ENCODE measurements at places on chromosomes 6 and 20.

DNA sequence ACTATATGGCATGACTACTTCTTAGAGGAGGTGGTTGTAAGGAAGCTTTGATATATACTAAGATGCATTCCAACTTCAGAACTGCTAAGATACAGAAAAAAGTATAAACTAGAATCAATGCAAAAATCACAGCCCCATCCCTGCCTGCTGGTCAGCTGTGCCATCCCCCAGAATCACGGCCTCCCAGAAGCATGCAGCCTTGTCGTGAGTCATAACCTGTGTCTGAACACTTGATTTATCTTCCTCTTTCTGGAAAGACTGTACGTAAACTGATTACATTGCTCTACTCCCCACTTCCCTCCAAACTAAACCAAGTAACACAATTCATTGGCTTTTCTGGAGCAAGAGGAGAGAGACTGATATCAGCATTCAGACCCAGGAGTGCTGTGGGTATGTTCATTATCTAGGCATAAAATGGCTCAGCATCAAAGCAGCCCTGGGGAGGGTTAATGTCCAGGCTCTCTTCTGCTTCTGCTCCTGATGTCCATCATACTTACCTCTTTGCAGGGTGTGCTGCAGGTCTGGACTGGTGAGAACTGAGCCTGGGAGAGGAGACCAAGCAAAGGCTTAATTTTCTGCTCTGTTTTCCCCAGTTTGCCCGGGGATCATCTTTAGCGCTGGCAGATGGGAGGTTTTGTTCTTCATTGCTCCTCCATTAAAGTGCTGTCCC is 18.4 kb downstream of the SCP2D1 start:
- DNase-seq = no peak

GRCh38 chr6:151497905-151498304 is 4.1 kb downstream of the CCDC170 start:
- DNase-seq = no peak

GRCh38 chr20:7196481-7196880 is 429.0 kb downstream of the BMP2 start:
- no peak for DNase-seq

- peak; percentile 42 for DNase-seq
Observed at GRCh38 chr20:23668477-23668951, 20.3 kb downstream of the CST4 start.

- DNase-seq = no peak
Observed at GRCh38 chr6:164018133-164018532, 603.6 kb downstream of the QKI start.

DNA sequence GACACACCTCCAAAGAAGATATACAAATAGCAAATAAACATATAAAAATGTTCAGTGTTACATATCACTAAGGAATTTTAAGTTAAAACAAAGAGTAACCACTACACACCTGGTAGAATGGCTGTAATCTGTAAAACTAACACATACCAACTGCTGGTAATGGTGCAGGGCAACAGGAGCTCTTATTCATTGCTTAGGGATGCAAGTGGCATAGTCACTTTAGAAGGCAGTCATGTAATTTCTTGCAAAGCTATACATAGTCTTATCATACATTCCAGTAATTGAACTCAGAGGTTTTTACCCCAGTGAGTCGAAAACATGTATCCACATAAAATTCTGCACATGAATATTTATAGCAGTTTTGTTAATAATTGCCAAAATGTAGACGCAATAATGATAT is 906.8 kb upstream of the CITED2 start:
- DNase-seq = no peak

DNA sequence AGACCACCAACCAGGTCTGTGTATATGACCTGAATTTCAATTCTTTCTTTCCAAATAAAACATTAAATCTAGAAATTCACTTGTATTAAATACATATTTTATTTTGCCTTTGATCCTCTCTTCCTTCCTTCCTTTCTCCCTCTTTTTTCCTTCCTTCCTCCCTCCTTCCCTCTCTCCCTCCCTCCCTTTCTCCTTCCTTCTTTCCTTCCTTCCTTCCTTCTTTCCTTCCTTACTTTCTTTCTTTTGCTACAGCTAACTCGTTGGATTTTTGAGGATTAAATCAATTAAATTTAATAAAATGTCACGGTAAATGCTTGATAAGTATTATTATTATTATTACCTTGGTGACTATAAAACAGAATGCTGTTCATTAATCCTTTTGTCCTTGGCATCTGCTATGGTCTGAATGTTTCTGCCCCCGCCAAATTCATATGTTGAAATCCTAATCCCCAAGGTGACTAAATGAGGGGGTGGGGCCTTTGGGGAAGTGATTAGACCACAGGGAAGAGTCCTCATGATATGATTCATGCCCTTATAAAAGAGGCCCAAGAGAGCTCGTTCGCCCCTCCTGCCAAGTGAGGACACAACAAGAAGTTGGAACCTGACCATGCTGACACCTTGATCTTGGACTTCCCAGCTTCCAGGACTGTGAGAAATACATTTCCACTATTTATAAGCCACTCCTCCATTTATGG is 67.6 kb upstream of the BTBD3 start:
- DNase-seq = no peak

DNA sequence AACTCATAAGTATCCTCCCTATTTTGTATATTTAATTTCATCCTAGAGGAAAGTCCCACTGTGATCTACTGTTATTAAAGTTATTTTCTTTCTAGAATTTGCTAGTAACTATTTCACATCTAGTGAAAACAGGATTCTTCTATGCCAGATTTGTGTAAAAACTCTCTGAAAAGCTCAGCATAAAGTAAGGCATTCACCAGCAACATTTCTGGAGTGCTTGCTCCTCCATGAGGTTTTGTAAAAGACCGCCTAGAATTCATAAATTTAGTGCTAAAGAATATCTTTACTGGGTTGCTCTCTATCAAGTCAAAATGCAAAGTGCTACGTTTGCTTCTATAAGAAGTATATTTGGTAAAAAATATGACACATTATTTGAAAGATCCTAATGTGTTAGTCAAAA is 173.5 kb upstream of the IRAK1BP1 start:
- no peak for DNase-seq

DNA sequence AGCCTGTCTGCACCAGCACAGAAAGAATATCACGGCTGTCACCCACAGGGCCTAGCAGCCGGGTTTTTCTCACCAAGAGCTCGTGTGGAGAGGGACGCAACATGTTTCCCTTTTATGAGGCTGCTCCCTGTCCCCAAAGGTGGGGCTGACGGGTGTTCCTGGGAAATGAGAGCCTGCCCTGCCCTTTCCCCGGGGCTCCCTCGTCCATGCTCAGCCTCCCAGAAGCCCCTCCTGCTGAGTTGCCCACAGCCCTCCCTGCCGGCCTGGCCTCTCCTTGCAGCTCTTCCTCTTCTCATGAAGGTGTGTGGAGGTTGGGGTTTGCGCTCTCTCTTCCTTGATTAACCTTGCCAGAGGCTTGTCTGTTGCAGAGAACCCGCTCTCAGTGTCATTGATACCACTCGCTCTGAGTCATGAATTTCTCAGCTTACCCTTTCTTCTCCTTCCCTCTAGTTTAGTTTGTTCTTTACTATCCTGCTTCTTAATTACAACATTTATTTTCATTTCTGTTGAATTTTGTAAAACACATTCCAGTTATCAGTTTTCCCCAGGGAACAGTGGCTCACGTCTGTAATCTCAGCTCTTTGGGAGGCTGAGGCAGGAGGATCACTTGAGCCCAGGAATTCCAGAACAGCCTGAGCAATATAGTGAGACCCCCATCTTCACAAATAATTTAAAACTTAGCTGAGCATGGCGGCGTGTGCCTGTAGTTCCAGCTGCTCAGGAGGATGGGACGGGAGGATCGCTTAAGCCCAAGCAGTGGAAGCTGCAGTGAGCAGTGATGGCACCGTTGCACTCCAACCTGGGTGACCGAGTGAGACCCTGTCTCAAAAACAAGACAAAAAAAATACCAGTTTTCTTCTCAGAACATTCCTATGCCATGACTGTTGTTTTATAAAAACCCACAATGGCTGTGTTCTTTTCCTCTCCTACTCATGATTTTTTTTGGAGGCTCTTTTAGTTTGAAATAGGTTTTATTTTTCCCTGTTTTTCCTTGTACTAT is 103.8 kb downstream of the TMEM242 start:
- no peak for DNase-seq

DNA sequence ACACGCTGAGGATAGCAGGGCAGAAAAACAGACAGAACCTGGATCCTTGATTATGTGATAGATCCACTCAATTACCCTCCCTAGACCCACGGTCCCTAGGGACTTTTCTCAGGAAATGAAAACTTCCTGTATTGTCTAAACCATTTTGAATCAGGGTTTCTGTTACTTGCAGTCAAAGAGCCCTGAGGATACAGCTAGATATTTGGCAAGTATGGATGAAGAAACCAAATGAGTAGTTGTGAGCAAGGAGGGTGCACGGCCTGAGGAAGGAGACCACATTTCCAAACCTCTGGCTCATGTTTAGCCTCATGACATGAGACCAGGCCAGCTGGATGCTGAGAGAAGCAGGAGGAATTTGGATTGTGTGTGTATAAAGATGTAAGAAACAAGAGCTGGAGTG is 91.6 kb downstream of the MRPL14 start:
- DNase-seq = no peak

- DNase-seq = peak; percentile 83
Observed at GRCh38 chr6:149934249-149935156, 7.3 kb upstream of the ULBP2 start.

GRCh38 chr20:10167040-10167439 is 51.6 kb upstream of the SNAP25 start:
- no peak for DNase-seq

- no peak for DNase-seq
Observed at GRCh38 chr6:89118931-89119330, 1.1 kb upstream of the SRSF12 start.

GRCh38 chr20:14538433-14538832 is 201.0 kb upstream of the FLRT3 start:
- no peak for DNase-seq

DNA sequence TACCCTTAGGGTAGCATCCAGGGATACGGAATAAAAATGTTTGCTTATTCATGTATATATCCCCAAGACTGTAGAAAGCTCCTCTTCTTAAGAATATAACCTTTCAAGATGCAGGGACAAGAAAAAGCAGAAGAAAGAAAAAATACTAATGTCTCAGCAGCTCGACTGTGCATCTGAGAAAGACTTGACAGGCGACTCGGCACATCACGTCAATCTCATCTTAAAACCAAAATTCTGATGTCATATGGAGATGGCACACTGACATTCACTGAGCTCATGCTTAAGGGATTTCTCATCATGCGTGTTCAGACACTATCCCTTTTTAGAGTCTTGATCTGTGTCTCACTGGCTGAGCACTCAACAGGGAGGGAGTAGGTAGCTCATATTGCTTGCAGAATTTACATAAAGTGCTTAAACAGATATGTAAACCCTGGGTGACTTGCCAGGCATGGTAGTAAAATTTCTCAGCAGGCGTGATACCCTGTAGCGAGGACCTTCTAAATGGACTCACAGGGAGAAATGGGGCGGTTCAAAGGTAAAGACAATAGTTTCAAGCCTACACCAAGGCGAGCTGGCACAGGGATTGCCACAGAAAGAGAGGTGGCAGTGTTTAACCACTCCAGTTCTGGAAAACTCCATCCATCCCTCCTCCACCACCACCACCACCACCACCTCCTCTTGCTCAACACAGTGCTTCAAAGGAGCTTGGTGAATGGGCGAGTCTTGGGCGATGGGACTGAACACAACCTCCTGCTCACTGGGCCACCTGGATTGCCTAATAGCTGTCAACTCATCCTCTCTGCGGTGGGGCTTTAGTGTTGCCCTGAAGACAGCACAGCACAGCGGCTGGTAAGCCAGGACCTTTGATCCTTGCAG is 330.5 kb downstream of the TFAP2A start:
- no peak for DNase-seq

GRCh38 chr20:38551056-38551626 is 29.9 kb upstream of the ADIG start:
- DNase-seq = no peak

GRCh38 chr6:169109411-169110220 is 144.0 kb downstream of the THBS2 start:
- DNase-seq = no peak

DNA sequence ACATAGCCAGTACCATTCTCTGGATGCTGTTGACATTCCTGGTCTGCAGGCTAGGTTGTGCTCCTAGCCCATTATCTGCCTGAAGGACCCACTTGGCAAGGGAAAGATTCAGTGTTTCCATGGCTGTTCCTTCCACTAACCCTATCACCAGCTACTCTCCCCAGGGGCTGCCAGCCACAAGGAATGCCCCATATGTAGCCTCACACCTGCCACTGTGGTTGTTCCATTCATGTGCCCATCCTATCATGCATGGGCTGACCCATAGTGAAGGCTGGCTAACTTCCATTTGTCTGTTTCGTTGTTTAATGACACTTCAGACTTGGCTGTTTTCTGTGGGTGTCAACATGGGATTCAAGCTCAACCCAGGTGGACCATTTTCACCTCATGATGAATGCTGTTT is 25.6 kb upstream of the HLA-A start:
- DNase-seq = no peak

DNA sequence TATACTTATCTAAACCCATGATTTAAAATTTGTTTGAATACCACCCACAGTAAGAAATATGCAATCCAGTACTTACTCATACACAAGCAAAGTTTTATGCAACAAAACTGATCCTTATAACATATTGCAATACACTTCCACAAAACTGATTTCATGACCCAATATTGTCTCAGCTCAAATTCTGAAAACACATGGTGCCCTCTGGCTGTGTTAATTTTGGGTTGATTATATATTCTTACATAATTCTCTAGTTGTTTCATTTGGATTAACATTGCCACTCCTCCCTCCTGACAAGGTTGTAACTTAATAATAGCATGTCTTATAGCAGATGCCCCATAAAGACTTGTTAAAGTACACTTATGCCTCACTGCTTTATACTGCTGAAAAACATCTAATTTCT is 73.0 kb upstream of the TULP1 start:
- DNase-seq = no peak

DNA sequence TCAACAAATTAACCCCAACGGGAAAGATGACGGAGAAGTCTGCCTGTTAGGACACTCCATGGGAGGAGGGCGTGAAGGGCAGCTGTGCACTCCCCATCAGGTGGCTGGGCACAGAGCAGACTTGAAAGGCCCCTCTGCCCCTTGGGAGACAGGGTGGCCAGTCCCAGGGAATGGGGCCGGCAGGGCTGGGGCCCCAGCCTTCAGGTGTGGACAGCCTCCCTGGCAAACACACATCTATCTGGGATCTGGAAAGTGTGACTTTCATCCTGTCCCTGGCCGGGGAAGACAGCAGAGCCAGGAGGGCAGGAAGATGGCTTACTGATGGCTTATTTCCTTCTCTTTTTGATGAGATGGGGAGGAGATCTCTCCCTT is 4.5 kb upstream of the FRMD1 start:
- no peak for DNase-seq

DNA sequence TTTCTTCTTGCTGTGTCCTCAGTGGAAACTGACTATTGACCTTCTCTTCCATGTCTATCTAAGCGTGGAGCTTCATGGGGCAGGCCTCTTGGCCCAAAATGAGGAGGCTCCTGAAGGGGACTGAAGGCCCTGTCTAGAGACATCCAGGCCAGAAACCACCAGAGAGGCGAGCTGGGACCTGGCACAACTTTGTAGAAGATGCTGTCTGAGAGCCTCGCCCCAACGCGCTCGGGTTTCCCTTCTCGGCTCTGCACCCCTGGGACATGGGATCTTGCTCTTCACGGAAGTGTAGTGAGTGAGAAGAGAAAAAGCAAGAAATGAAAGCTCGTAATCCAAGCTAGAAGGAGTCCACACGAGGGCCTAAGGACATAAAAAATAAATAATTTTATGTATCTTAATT is 96.8 kb downstream of the GMPR start:
- DNase-seq = no peak

Data from CD4-positive, alpha-beta T cell treated with Interleukin-4 for 1 hour (primary cell).